ENCODE measurements at places on chromosomes 11 and 22.

- no peak for DNase-seq
Measured at GRCh38 chr11:96317571-96317970, 25.4 kb downstream of the MAML2 start.

DNA sequence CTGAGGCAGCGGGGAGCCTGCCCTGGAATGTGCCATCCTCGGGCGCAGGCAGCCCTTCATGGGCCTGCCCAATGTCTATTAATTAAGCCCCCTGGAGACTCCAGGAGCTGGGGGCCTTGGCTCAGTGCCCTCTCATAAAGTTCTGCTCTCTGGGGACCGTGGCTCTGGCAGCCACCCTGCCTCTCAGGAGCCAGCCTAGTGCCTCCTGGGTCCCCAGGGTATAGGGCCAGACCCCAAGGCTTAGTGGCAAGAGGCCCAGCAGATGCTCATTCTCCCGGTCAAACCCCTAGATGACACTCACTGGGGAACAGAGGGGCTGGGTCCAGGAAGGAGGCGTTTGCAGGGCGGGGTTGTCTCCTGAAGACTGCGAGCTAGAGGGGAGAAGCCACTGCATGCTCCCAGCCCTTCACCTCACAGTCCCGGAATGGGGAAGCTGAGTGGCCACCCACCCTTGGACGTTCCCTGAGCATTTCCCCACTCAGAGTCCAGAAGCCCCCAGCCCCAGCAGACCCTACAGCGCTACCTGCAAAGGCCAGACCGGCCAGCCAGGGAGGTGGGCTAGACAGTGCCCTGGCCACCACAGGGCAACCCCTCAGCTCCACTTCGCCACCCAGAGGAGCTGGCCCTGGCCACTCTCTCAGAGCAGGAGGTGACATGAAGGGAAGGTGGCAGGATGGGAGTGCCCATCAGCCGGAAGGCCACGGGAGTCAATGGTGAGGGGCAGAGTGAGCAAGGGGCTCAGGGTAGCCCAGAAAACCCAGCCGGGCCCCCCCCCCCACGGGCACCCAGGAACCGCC is 83.0 kb downstream of the CDKN1C start:
- no peak for DNase-seq

GRCh38 chr11:36558571-36559413 is 9.0 kb upstream of the RAG1 start:
- DNase-seq = no peak

DNA sequence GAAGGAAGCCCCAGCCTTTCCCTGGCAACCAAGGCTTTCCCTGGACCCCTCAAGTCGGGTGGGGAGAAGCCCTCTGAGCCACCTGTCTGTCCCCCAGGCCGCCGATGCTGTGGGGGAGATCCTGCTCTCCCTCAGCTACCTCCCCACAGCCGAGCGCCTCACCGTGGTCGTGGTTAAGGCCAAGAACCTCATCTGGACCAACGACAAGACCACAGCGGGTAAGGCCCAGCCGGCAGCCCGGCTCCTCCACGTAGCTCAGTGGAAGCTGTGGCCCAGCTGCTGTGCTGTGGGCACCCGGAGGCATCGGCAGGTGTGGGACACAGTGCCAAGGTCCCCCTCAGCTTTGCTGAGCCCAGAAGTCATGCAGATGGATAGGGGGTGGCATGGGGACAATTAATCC is 12.2 kb upstream of the RHOD start:
- DNase-seq = no peak

DNA sequence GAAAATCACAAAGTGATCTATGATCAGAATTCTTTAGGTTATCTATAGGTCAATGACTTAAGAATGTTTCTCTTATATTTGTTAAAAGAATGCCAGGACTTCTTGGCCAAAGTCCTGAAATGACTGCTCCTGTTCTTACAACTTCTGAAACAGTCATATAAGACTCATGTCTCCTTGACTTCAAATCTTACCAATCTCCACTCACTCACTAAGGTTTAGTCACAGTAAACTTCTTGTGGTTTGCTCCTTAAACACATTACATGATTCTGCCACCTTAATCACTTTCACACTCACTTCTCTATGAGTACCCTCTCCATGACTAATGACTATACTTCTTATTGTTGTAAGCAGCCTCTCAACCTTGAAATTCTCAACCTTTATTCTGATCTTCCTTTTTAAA is 648.7 kb upstream of the CCDC179 start:
- peak; percentile 80 for DNase-seq

GRCh38 chr11:113174882-113175281 is 139.5 kb upstream of the TTC12 start:
- DNase-seq = peak; percentile 49

GRCh38 chr11:16982256-16982671 is 31.9 kb downstream of the PLEKHA7 start:
- no peak for DNase-seq

GRCh38 chr11:62130283-62131169 is 6.7 kb downstream of the INCENP start:
- no peak for DNase-seq

DNA sequence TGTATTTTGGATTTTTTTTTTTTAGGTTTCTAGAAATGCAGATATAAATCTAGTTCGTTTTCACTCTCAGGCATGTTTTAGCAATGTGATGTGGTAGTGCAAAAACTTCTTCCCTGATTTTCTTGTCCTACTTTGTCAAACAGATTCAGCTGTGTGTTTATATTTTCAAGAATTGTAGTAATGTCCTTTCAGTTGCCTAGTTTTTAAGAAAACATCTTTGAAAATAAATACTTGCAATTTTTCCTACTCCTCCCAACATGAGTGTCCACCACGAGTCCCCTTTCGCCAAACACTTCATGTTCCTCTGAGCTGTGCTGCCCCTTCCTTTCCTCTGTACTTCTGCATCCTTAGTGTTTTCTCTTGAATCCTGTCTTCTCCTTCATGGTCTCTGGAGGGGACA is 686.9 kb downstream of the NTM start:
- DNase-seq = no peak

DNA sequence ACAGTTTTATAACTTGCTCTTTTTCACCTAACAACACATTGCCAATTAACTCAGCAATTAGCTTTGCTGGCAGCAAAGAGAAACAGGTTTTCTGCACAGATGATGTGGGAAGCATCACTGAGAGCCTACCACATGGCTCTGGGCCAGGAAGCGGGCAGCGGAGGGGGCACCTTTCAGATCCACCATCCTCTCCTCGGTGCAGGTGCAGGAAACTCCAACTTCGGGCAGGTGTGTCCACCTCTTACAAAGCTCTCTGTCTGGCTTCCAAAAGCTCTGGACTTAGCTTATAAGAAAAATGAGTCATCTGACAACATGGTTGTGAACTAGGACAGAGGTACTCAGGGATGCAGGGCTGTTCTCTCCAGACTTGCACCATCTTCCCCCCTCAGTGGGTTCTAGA is 77.0 kb downstream of the RPS6KA4 start:
- no peak for DNase-seq

- no peak for DNase-seq
Measured at GRCh38 chr11:1880746-1881441, 10.8 kb downstream of the PRR33 start.

GRCh38 chr11:20501252-20501651 is 98.2 kb upstream of the SLC6A5 start:
- no peak for DNase-seq

DNA sequence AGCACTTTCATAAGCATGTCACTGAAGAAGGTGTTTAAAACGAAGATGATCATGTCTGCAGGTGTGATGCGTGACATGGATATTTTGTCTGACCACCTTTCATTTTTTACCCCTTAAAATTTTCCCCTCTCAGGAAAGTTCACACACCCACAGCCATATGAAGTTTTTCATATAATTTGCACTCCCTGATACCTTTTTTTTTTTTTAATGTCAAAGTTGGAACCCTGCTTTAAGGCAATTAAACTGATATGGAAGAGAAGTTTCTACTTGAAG is 104.6 kb downstream of the ATXN10 start:
- no peak for DNase-seq

GRCh38 chr22:50206599-50206998 is 5.8 kb downstream of the SELENOO start:
- DNase-seq = peak; percentile 45

- DNase-seq = peak; percentile 87
Measured at GRCh38 chr11:118715245-118715831, 35.9 kb upstream of the TREH start.

DNA sequence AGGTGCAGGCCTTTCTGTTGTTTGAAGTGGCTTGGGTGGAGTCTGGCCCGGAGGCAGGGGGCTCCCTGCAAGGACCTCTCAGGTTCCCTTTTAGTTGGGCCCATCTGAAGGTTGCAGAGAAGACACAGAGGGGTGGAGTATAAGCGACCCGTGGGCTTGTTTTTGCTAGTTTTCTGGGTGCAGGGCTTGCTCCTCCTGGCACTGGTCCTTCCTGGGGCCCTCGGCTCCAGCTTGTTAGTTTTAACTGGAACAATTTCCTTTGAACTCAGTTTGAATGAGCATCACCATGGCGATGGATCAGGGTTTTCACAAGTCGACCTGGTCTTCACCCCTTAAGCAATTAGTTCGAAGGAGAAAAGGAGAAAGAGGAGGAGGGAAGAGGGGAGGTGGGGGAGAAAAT is 28.5 kb upstream of the OAF start:
- DNase-seq = no peak

DNA sequence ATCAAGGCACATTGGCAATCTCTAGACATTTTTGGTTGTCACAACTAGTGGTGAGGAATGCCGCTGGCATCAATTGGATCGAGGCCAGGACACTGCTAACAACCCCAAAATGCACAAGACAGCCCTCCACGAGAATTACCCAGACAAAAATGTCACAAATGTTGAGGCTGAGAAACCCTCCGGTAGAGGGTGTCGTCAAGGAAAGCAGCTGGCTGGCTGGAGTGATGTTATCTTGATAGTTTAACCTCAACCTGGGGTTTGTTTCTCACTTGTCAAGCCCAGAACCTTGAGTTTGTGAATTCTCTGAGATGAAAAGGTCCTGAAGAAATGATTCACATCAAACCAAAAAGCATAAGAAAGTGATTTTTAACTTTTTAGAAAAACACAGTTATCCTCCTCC is 21.1 kb upstream of the TMPRSS13 start:
- DNase-seq = no peak

DNA sequence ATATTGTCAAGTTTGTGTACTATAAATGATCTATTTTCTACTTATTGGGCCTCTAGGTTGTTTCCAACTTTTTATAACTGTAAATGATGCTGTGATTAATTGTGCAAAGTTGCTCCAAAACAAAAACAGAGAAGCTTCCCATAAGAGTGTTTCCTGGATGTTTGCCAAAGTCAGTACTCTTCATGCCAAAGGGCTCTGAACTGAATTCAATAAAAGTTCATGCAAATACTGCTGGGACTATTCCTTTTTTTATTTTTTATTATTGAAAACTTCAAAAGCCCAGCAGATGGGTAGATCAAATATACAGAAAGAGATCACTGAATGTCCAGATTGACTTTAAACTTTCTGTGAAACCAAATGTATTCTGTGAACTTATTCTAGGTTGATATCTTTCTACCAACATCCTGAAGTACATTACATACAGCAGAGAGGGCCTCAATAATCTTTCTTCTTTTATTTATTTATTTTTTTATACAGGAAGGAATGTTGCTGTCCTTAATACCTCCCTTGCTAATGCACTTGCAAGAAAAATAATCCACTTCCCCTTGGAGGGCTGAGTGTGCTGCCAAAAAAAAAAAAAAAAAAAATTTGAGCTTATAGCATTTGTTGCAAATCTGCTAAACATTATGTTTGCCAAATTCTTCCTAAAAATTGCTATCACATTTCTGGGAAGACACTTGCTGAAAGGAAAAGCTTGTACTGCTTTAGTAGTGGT is 53.0 kb downstream of the CTSC start:
- DNase-seq = no peak

GRCh38 chr11:112718483-112718882 is 242.7 kb upstream of the NCAM1 start:
- no peak for DNase-seq

GRCh38 chr11:79616392-79616851 is 175.6 kb upstream of the TENM4 start:
- peak; percentile 62 for DNase-seq

GRCh38 chr11:103007521-103007920 is 52.0 kb upstream of the MMP13 start:
- peak; percentile 61 for DNase-seq

DNA sequence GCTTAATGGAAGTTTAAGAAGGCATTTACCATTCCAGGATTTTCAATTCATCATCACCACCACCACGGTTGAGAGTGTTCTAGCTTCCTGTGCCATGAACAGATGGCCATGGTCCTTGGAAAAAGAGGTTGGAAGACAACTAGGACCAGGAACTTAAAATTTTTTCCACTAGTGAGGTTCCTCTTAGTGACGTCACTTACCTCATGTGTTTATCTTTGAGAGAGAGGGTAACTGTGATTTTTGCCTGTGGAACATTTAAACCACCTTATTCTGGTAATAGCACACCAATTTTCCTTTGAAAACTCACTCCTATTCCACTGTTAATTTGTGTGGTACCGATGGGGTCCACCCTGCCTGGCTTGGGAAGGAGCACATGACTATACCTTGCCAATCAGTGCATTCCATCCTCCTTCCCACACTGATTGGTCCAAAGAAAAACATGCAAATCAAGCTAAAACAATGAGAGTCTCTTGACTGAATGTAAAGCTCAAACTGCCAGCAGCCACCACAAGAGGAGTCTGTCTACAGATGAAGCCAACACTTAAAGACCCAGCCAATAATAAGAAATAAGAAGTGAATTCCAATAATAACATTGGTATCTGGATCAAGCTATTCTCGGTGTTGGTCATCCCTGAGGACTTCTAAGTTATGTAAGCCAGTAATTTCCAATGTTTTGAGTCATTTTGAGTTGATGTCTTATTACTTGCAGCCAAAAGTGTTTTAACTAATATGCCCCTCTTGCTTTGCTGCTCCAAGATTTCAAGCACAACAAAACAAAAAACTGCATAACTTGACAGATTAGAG is 111.8 kb downstream of the MPPED2 start:
- no peak for DNase-seq

DNA sequence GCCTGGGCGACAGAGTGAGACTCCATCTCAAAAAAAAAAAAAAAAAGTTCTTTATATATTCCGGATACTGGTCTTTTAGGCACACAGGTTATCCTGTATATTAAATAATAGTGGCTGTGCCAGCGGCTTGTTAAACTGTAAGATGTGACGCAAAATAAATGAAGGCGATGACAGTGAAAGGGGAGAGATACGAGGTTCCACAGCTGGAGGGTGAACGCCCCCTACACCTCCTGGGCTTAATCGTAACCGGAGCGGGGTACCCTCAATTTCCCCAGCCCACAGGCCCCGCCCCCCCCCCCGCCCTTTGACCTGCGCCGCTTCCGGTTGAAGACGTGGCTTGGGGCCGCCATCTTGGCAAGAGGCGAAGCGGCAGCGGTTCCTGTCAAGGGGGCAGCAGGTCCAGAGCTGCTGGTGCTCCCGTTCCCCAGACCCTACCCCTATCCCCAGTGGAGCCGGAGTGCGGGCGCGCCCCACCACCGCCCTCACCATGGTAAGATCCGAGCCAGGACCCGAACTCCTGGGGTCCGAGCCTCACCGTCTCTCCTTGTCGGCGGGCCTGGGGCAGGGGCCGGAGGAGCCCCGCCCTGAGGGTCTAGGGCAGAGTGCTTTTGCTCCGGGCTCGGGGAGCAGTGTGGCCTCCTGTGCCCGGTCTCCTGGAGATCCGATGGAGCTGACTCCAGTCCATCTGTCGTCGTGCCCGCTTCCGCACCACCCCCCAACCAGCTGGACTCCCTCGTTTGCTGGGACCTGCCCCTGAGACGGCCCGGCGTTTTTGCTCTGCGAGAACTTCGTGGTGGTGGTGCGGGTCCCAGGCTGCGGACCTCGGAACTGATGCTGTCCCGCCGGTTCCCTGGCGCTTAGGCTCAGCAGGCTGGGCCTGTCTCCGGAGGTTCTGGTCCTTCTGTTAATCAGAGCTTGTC is at the start of gene ARCN1:
Gene ARCN1 (plus strand): TSS at position 349 of the 920 bp plus-strand sequence. CDS start 139 bp downstream, at position 488.
- DNase-seq = peak; percentile 63

GRCh38 chr11:1460396-1460985 is 26.1 kb downstream of the MOB2 start:
- DNase-seq = peak; percentile 67
